Neural crest cell (in vitro differentiated cells): ENCODE measurements at places on chromosomes 12 and 14.
A peak's percentile ranks its signal among the peaks of the same experiment; 100 is the strongest.

GRCh38 chr12:32921397-32921796 is 24.8 kb upstream of the PKP2 start:
- DNase-seq: no peak

DNA sequence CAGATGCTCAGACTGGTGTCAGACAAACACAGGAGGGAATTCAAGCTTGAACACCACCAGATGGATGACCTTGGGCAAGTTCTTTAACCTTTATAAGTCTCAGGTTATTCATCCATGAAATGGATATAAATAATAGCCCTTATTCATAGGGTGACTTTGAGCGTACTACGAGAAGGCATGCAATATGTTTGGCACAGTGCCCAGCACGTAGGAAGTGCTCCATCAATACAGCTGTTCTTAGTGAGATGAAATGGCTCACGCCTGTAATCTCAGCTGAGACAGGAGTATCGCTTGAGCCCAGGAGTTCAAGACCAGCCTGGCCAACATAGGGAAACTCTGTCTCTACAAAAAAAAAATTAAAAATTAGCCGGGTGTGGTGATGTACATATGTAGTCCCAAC is 84.8 kb upstream of the FICD start:
- DNase-seq: no peak

DNA sequence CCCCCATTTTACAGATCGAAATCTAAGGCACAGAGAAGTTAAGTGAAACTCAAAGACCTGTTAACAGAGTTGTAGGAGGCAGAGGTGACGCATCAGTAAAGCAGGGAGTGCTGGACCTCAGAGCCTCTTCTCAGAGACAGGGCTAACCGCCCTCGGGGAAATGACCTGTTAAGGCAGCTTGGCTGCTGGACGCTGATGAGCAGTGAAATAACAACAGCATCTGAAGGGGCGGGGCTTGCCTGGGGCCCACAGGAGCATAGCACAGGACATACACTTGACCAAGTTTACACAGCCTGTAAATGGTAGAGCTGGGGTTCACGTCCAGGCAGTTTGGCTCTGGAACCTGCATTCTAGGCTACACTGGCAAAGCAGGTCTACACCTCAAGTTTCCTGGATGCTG is 39.3 kb downstream of the LRTM2 start:
- no peak for DNase-seq

GRCh38 chr12:106580671-106581508 is 1.9 kb upstream of the RFX4 start:
- no peak for DNase-seq

DNA sequence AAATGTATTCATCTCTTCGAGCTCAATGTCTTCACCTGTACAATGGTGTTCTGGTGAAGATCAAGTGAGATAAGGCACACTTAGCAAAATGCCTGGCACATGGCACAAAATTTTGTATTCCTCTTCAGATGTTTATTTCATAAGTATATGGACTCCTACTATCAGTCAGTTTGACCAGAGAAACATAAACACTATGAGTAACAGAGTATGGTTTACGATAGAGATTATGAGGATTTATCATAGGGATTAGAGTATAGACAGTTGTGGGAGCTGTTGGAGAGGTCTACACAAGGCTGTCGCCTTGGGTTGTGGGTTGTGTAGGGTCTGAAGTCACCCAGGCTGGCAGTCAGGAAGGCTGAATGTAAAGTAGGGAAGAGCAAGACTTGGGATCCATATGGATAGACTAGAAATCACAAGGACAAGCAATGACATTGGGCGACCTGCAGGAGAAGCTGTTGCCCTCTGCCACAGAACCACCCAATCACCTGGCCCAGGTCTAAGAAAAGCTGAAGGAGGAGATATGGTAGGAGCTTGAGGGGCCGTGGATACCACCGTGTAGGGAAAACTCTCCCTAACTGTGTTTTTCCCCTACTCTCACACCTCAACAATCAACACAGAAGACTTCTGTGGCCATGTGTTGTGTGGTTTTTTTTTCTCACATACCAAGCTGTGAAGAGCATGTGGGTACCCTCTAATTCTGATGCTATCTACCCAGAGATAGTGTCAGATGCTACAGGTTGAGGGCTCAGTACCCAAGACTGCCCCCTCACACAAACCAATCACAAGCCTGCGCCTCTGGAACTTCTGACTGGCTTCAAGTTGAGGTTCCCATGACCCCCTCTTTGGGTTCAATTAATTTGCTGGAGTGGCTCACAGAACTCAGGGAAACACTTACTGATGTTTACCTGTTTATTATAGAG is 27.2 kb upstream of the RESF1 start:
- DNase-seq: no peak

GRCh38 chr12:5716976-5717375 is 228.1 kb downstream of the ANO2 start:
- no peak for DNase-seq

DNA sequence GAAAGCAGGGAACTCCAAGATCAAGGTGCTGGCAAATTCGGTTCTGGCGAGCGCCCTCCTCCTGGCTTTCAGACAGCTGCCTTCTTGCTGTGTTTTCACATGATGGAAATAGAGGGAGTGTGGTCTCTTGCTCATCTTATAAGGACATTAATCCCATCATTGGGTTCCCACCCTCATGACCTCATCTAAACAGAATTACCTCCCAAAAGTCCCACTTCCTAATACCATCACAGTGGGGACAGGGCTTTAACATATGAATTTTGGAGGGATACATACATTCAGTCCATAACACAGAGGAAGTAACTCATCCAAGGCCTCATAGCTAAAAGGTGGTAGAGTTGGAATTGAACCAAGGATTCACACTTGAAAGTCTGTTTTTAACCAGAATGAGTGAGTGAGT is 28.6 kb downstream of the DYRK2 start:
- no peak for DNase-seq

- DNase-seq: no peak
Observed at GRCh38 chr12:6407236-6407954, 23.4 kb downstream of the LTBR start.

DNA sequence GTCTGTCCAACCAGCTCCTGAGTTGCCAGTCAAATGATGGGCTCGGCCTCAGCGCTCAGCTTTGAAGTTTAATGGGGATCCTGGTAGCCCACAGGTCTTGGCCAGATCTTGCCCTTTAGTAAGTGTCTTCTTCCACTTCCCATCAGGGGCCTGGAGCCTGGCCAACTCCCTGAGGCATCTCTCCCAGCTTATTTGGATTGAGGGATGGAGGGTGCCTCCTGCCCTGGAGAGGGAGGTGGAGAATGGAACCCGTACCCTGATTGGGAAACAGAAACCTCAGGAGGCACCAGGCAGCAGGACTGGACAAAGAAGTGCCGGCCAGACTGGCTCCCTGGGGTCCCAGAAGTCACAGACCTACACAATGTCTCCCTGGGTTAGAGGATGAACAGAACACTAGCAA is 40.5 kb upstream of the LTBP2 start:
- no peak for DNase-seq

- DNase-seq: no peak
Observed at GRCh38 chr12:52066346-52067080, 3.3 kb upstream of the ATG101 start.

- DNase-seq: no peak
Observed at GRCh38 chr12:121628536-121628935, 2.2 kb downstream of the ORAI1 start.

GRCh38 chr12:99722690-99723486 is 75.3 kb downstream of the GARIN6 start:
- DNase-seq: no peak

GRCh38 chr12:105084251-105085250 is at the start of gene ALDH1L2:
ALDH1L2 (minus strand) TSS chr12:105084458; CDS start chr12:105084436, 22 bp downstream.
- DNase-seq: peak; percentile 69

DNA sequence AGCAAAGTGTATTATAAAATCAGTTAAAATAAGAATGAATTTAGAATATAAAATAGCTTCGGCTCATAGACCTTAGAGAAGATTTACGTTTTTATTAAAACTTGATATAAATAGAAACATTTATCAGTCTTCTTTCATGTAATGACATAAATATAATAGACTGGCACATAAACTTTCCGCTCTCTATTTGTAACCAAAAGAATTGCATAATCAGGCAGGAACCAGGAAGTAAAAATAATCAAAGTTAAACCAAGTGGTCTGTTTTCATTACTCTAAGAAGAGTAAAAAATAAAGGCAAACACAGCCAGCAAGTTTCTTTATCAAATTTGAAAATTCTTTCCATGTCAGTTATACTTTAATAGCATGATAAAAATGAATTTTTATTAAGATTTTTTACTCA is 46.3 kb upstream of the ATP2A2 start:
- DNase-seq: no peak

GRCh38 chr12:71904629-71905028 is 34.0 kb upstream of the TPH2 start:
- DNase-seq: no peak

GRCh38 chr12:10094646-10095395 is 4.0 kb downstream of the CLEC1A start:
- no peak for DNase-seq

DNA sequence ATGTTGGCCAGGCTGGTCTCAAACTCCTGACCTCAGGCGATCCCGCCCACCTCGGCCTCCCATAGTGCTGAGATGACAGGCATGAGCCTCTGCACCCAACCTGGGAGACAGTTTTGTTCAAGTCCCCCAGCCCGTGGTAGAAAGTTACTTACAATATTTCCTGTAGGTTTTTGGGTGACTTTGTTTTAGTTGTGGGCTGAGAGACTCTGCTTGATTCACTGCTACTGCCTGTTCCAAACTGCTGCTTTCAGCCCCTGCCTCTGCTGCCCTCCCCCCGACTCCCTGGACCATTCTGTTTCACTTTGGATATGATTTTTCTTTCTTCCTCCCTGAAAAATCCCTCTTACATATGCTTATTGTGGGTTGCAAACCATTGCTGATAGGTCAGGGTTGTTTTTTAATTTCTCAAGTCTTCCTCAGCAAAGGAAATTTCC is 13.4 kb upstream of the PCNX1 start:
- DNase-seq: no peak

DNA sequence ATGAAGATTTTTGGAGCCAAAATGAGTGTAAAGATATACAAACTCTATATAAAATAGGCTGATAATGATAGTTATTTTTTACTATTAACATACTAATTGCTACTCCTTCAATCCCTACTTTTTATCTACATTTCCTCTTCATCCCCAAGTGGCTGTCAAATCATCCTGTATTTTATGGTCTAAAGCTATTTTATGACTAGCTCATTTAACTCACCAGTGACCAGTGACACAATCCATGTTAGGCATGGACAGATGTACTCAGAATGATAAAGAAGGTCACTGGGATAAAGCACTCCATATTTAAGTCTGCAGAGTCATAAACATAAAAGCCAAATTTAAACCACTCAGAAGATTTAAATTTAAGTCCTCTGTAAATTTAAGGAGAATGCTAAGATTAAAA is 183.0 kb downstream of the MED13L start:
- no peak for DNase-seq

- no peak for DNase-seq
Observed at GRCh38 chr12:71958993-71959578, 20.4 kb downstream of the TPH2 start.

DNA sequence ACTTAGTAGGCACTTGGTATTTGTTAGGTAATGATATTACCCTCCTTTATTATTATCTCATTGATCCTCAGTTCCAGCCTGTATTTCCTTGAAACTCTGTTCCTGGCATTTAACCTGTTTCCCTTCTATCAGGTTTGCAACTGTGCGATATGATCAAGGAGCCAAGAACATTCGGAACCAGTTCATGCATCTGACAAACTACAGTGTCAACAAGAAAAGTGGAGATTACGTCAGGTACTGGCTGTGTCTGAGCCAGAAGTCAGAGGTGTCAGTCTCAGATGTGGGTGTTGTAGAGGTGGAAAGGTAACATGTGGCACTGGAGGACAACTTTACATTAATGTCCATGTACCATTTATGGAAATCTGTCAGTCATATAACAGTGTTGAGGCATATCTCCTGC is 56.7 kb downstream of the TTLL5 start:
- no peak for DNase-seq

- DNase-seq: no peak
Observed at GRCh38 chr12:3246253-3246652, 169.1 kb downstream of the TSPAN9 start.
